ENCODE measurements at places on chromosomes 3 and 15. TPM values are rescaled to one million over a fixed set of nuclear protein-coding genes. Genes with fewer than 3 reads are reported as not detected.

SLC28A1 gene
- 12.8 TPM for total RNA-seq

CNTN3 gene
- 3.8 TPM for total RNA-seq

BFSP2 gene
- 0.41 TPM for total RNA-seq

DNA sequence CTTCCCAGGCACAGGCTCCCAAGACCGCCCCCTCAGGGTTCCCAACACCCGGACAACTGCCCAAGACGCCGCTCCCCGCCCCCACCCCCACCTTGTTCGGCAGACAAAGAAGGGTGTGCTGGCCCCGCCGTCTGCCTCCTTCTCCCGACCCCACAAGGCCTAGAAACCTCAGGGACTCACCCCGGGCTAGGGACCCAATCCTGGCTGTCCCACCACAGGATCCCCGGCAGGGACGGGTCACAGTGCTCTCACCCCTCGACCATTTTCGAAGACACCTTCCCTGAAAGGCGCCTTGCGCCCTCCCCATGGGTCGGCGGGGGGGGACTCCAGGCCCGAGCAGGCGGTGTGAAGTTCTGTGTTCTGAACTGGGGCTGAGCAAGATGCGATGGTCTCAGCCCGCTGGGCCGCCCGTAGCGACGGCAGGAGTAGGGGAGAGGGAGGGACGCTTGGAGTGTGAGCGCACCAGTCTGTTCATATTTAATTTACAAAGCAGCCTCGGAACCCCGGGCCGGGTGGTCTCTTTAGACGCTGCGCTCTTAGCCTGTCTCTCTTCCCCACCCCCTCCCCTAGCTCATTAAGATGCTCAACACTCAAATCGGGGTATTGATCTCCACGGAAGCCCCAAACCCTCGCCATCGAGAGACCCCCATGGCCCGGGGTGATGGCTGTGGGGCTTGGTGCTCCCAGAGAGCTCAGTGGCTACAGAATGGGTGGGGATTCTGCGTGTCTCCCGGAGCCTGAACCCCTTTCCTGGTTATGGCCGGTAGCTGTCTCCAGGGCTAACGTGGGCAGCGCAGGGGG, 1.4 kb upstream of the ISLR2 start:
- H3K27ac ChIP-seq, result no peak overlapping the region
- no peaks in the 10 kb centered on the region for H3K4me1 ChIP-seq
- peaks cover 45% of the 10 kb centered on the region for H3K27me3 ChIP-seq

DNA sequence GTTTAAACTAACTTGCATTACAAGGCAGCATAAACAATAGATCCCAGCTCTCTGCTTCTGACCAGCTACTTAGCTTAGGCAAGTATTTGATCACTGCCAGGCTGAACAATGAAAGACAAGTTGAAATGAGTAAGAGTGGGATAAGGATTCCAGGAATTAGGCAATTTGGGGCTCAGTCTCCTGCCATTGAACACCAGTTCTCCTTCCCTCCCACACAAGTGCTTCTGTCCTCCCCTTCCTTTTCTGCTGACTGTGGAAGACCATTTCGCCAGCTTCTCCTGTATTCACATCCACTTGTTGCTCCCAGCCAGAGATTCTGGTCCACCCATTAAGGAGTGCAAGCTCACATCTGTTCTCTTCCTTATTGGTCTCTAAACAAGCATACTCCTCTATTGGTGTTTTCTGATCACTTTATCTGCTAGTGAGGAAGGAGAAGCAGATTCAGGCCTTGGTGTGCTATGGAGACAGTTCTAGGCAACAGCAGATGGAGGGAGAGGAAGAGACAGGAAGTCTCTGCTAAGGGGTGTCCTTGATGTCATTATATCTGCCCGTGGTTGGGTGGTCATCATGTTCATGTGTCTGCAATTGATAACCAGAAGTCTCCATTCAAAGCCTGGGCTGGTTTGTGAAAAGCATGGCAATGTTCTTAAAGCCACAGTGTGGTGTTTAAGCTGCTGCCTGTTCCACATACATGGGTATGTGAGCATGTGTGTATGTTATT, 121.5 kb downstream of the PLCL2 start:
- no peak overlapping the region for H3K27ac ChIP-seq
- H3K27me3 ChIP-seq, result no peaks in the 10 kb centered on the region
- H3K4me1 ChIP-seq, result no peaks in the 10 kb centered on the region
- no peak for DNase-seq
- no peaks in the 10 kb centered on the region for H3K36me3 ChIP-seq

- H3K27me3 ChIP-seq, result no peaks in the 10 kb centered on the region
- H3K4me1 ChIP-seq, result peaks cover 3% of the 10 kb centered on the region
These were observed 36.3 kb upstream of the FBXL22 start for GRCh38 chr15:63560741-63561448.

DNA sequence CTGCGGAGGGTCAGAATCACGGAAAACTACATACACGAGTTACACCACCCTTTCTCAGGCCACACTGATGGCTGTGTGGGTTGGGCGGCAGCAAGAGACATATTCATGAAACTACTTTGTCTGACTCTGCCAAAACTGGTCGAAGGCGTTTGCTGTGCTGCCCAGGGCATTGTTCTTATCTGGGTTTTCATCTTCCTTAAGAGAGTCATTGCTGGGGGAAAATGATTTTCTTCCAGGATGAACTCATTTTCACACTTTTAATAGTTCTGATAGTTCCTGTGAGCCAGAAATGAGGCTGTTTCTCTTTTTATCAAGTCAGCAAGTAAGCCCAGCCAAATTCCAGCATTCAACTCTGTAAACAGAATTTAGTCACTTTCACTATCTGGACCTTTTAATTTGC, 47.6 kb downstream of the TRIM71 start:
- DNase-seq, result no peak
- no peak overlapping the region for H3K4me3 ChIP-seq
- H3K36me3 ChIP-seq, result no peaks in the 10 kb centered on the region
- H3K4me1 ChIP-seq, result peaks cover 3% of the 10 kb centered on the region

- H3K36me3 ChIP-seq, result peaks cover 2% of the 10 kb centered on the region
- H3K27me3 ChIP-seq, result no peaks in the 10 kb centered on the region
- no peak overlapping the region for H3K27ac ChIP-seq
- H3K4me3 ChIP-seq, result no peak overlapping the region
- peaks cover 2% of the 10 kb centered on the region for H3K4me1 ChIP-seq
These were observed 107.7 kb downstream of the OSBPL10 start for GRCh38 chr3:31873254-31873820.

- H3K27me3 ChIP-seq, result no peaks in the 10 kb centered on the region
- H3K4me1 ChIP-seq, result no peaks in the 10 kb centered on the region
- no peak for DNase-seq
- H3K27ac ChIP-seq, result no peak overlapping the region
- H3K4me3 ChIP-seq, result no peak overlapping the region
- H3K36me3 ChIP-seq, result no peaks in the 10 kb centered on the region
These were observed 139.4 kb downstream of the SLCO3A1 start for GRCh38 chr15:91992945-91993344.

All from kidney (tissue), 22 donors.